Activated gamma-delta T cell treated with Interleukin-2 at 50 U/mL for 16 hours (primary cell): ENCODE measurements at places on chromosomes 11 and 22.

- no peak for DNase-seq
These were observed 234.4 kb downstream of the KCNA4 start for GRCh38 chr11:29782447-29782846.

DNA sequence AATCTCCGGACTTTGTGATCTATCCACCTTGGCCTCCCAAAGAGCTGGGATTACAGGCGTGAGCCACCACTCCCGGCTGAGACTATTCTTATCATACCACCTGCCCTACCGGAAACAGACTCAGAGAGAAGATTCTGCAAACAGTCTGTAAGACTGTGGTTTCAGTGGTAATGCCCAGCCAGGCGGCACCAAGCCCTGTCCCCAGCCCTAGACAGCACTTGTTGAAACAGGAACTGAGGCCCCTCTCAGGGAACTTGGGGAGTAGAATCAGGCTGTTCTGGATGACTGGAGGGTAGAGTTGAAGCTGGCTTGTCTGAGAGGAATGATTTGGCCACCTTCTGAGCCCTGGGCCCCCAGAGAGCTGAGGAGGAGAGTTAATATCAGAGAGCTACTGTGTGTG, 1.3 kb upstream of the INSC start:
- no peak for DNase-seq

GRCh38 chr11:94629741-94630140, 62.6 kb downstream of the PIWIL4 start:
- no peak for DNase-seq

DNA sequence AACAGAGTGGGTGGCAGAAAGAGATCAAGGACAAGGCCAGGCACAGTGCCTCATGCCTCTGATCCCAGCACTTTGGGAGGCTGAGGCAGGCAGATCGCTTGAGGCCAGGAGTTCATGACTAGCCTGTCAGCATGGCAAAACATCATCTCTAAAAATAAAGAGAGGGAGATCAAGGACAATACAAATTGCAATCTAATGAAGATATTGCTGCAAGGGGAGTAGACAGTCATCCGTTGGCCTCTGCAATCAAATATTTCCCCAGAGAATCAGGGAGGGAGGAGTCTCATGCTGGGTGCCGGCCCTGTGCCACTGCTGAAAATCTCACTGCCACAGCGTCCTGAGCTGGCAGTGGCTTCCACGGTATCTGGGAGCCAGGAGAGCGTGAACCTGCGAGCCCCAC, 19.4 kb upstream of the IL17RA start:
- no peak for DNase-seq

- DNase-seq: no peak
These were observed 15.1 kb downstream of the P2RY2 start for GRCh38 chr11:73233211-73233610.

GRCh38 chr11:47409440-47410369, 1.3 kb downstream of the SLC39A13 start:
- DNase-seq: no peak

DNA sequence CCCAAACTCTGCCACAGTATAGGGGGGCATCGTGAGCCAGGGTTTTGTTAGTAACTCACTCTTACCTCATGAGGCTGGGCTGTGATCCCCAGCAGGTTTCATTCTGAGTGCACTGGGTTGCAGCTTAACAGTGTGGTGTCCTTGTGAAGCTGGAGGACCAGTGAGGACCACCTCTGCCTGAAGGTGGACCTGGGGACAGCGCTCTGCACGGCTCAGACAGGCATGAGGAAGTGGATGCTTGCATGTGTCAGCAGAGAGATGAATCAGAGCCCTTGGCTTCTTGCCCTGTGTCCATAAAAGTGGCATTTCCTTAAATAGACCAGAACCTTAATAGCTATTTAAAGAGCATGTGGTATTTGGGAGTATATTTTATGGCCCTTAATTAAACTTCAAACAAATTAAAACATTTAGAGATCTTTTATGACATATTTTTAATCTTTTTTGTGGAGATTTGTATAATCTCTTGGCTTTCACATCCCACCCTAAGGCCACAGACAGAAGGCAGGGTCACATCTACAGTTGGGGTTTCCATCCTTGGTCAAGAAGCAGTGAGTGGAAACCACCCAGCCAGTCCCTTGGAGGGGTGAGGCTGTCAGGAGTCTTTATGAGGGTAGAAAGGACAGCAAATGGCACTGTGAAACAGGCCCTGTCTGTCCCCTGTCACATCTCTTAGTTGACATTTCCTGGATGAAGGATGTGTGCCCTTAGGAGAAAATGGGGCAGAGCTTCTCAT, 24.8 kb upstream of the ADORA2A start:
- DNase-seq: no peak

GRCh38 chr22:23068832-23069385, 1.4 kb upstream of the GNAZ start:
- no peak for DNase-seq

GRCh38 chr11:15816260-15816871, 540.0 kb downstream of the SOX6 start:
- DNase-seq: no peak

DNA sequence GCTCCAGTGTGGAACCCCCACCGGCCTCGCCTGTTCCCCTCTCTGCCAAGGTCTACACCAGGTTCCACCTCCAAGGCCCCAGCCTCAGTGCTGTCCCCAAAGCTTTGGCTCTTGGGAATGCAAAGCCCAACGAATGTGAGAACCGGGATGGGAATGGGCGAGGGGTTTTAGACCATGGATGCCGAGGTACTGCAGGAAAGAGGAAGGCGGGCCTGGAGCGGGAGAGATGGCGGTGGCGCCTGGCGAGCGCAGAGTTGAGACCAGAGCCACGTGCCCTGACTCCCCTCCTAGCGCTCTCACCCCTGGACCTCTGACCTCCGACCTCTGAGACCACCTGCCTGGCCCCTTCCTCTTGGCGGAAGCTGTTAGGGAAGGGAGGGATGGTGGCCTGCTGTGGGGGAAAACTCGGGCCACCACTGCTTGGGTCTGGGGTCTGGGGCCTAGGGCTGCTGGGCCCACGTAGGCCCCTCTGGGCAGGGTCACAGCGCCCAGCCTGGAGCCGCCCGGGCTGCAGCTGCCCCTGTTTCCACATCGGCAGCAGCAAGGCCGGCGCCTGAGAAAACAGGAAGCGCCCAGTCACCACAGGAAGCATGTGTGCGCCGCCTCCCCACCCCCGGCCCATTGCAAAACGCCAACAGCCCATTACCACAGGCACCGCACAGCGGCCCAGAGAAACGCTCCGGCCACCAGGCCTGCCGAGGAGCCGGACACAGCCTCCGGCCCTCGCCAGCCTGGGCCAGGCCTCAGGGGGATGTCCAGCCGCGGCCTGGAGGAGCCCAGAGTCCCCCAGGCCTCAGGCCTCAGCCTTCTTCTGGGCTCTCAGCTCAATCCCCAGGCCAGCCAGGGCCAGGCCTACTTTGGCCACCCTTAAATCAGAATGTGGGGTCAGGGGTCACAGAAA, 13.8 kb upstream of the SLC39A13 start:
- peak; percentile 65 for DNase-seq

- DNase-seq: no peak
These were observed 7.3 kb downstream of the SNX19 start for GRCh38 chr11:130908770-130909625.

GRCh38 chr11:76745561-76746207, 37.5 kb upstream of the TSKU start:
- no peak for DNase-seq

DNA sequence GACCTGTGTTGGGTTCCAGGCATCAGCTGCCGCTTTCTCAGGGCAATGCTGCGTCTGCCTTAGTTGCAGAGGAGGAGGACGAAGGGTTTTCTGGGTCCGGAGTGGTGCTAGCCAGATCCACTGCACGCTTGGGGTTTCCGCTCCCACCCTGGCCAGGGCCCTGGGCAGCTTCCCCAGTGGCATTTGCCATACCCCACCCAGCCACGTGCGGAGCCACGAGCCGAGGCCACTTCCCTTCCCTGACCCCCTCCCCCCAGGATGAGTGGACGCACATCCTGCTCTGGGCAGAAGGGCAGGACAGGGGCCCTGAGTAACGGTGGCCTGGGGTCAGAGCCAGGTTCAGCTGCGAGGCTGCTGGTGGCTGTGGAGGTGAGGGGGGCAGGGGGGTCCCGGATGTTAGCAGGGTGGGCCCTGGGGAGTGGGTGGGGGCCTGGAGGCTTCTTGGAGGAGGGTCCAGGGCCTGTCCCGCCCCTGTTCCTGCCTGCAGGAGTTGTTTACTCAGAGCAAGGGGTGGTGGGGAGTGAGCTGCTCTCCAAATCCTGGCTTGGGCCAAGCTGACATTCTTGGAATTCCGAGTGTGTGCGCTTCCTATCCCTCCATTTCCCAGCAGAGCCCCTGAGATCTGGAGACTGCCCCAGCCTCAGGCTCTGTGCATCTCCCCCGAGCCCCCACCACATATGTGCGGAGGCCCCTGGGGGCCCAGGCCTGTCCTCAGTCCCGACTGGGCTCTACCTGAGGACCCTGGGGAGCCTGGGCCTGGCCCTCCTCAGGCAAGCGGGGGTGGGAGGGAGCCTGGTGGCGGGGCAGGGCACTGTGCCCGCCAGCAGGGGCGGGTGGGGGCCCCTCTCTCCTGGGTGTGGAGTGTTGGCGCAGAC, 1.4 kb downstream of the TSPAN4 start:
- no peak for DNase-seq

DNA sequence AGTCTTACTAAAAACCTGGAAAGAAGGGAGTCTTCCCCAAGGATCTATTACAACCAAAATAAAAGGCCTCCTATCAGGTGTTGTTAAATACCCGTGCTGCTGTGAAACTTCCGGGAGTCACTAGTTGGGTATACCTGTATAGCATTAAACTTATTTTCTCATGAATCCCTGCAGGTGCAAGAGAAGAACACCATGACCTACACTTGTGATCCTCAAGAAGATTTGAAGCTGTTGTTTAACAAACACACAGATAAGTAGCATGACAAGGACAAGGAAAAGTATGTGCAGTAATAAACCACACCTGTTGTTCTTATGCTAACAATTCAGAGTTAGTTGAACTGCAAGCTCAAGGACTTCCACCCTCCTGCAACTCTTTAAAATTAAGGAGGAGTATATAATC, 12.0 kb downstream of the OR4C45 start:
- no peak for DNase-seq
